T-helper 2 cell (primary cell): ENCODE measurements at places on chromosomes 7 and 10.

GRCh38 chr10:45456233-45456632 is 82.2 kb downstream of the ALOX5 start:
- DNase-seq, result no peak

DNA sequence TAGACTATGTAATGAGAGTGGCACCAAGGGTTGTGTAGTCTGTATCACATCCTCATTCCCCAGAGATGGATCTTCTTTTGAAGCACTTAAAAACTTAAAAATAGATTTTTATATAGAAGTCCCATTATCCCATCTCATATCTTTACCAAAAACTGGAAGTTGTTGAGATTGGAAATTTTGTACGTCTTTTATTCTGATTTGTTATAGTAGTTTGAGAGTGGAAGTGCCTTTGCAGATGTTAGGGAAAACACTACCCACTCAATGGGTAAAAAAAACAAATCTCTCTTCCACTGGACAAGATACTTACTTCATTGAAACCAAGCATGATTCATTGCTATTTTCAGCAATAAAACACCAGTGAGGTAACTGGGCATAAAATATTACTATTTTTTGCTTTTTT is 184.4 kb downstream of the MACC1 start:
- DNase-seq, result no peak

DNA sequence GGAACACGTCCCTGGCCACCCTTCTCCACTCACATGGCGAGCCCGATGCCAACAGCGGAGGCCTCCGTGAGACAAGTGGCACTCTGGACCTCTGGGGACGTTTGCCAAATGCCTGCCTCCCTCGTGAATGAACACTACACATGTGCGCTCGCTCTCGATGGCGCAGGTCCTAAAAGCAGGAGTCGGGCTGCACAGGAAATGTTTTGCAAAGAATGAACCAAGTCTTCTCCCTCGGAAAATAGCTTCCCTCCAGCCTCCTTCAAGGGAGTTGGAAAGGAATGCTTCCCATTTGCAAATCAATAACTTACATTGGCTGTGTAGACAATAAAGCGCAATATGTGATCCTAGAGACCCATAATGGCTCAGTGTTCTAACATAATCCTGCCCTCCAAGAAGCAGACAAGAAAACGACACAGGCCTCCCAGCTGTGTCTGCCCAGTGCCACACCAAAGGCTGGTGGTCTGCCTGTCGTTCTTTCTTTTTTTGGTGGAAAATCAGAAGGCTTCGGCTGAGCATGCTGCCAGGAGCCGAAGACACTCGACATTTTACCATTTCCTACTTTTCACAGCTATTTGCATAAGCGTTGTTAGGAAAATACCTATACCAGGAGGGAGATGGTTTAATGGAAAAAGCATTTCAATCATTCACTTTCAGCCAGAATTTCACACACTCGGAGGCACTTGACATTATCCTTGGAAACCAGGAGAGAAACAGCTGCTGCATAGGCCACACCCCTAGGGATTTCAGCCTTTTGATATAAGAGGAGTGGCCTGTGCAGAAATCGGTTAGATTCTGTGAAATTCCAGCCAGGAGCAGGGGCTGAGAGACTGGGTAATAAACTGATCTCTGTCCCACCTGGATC is 38.4 kb downstream of the ATXN7L1 start:
- no peak for DNase-seq

DNA sequence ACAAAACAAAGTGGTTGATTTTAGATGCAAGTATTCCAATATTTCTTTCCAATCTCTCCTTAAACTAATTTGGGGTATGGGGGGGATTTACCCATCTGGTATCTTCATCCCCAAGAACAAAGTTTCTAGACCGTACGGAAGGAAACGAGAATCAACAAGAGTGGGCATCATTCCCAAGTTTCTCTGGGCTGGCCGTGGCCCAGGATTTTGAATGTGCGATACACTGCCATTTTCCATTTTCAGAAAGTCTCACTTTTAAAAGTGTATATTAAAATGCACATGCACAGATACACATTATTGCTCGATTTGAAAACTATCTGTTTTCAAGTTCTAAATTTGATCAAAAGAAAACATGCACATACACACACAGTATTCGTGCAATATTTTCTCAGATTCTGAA is 234.5 kb downstream of the CHCHD3 start:
- DNase-seq, result no peak

- no peak for DNase-seq
These were observed 49.4 kb downstream of the GRID2IP start for GRCh38 chr7:6501586-6502564.

DNA sequence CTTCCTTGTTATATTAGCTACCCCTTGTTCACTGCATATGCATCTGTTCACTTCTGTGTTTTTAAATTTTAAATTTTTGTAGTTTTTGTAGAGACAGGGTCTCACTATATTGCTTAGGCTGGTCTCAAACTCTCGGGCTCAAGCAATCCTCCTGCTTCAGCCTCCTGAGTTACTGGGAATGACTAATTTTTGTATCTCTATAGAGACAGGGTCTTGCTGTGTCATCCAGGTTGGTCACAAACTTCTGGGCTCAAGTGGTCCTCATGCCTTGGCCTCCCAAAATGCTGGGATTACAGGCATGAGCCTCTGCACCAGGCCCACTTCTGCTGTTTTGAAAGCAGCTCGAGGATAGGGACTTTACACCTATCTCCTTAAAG is 64.6 kb downstream of the PRTFDC1 start:
- DNase-seq, result no peak

- no peak for DNase-seq
These were observed 2.0 kb upstream of the WBP1L start for GRCh38 chr10:102741726-102742237.

DNA sequence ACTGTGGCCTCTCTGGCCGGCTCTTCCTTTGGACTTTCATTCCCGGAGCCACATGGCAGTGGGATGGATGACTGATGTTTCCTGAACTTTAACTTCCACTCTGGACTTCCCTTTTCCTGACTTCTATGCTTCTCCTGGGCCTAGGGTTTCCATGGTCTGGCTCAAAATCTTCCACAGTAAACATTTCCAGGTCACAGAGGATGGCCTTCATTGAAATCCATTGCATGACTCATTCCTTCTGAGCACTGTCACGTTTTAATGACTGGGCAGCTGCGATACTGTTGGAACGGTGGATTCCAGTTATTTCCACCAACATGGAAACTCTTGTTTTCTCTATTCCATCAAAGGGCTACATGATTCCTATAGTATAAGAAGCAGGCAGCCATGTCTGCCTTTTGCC is 24.4 kb upstream of the ZNF273 start:
- DNase-seq, result no peak

DNA sequence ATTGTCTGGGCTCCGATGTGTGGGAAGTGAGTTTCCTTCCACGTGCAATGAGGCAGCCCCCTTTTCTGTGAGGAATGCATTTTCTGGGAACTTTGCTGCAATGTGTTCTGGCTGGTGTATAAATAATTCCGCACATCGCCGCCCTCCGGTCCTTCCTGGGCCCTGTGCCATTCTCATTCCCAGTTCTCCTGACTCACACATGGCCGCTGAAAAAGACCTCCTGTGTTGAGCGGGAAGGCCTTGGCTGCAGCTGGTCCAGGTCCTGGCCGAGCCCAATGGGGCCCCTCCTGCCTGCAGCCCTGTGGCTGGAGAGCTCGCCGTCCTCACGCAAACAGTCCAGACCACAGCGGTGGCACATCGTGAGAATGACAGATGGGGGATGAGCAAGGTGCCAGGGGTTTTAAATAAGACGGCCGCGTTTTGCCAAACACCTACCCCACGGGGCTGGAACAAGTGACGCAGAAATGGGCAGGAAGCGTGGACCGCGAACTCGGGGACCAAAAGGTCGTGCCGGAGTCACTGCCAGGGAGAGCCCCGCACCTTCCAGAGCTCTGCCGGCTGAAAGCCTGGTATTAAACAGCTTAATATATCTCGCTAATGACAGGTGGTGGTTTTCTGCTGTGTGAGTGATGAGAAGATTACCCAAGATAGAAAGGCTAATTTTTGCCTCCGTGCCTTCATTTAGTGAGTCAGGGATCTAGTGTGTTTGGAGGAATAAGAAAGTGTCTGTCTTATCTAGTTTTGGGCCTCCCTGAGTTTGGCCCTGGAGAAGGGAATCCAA is 37.0 kb downstream of the FAM20C start:
- DNase-seq, result no peak

- DNase-seq, result no peak
These were observed 60.7 kb upstream of the TMEM72 start for GRCh38 chr10:44850356-44850934.

DNA sequence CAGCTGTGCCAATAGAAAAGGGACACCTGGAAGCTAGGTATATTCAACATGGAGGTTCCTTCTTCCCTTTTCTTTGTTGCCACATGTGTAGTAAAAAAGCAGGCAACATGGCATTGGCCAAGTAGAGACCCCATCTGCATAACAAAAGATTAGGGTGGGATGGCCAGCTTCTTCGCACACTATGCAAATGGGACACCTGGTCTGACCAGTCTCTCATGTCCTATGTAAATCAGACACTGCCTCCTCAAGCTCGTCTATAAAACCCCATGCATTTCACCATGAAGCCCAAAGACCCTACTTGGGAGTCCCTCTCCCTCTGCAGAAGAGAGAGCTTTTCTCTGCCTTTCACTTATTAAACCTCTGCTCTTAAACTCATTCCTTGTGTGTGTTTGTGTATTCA is 53.9 kb downstream of the MYL10 start:
- DNase-seq, result no peak

DNA sequence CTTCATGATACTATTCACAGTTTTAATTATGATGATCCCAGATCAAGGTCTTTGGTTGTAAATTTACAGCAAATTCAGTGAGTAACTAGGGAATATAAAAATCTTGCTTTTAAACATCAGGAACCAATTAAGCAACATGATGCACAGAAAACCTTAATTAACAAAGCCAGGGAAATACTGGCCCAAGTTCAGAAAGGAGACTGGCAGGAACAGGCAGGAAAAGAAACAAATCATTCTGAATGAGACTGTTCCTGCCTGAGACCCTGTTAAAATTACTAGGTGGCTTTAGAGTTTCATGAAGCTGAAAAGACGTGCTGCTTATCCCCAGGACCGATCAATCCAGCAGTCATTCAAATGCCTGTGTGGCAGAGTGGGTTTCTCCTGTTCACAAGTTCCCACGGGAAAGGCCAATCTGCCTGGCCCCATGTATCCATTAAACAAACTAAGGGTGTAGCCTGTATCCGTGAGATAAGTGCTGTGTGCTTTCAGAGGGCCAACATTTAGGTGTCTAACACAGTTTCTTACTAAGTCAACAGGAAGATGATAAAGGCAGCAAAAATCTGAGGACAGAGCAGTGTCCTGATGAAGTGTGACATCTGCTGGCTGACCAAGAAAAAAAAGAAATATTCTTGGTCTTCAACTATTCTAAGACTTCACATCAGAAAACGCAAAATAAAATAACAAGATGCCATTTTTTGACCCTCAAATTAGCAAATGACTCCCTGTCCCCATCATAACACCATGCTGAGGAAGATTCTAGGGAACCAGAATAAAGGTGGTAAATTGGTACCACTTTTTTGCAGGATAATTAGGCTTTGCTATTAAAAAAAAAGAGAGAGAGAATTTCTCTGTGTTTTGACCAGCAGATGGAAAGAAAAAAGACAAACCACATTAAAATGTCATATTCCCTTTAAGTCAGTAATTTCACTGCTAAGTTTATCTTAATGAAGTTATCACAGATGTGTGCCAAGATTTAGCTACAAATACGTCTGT is 34.2 kb downstream of the PUS7 start:
- DNase-seq, result no peak

GRCh38 chr10:21372651-21373410 is 152.7 kb downstream of the SKIDA1 start:
- DNase-seq, result peak; percentile 1

GRCh38 chr10:87918254-87918859 is 54.9 kb downstream of the PTEN start:
- DNase-seq, result no peak

DNA sequence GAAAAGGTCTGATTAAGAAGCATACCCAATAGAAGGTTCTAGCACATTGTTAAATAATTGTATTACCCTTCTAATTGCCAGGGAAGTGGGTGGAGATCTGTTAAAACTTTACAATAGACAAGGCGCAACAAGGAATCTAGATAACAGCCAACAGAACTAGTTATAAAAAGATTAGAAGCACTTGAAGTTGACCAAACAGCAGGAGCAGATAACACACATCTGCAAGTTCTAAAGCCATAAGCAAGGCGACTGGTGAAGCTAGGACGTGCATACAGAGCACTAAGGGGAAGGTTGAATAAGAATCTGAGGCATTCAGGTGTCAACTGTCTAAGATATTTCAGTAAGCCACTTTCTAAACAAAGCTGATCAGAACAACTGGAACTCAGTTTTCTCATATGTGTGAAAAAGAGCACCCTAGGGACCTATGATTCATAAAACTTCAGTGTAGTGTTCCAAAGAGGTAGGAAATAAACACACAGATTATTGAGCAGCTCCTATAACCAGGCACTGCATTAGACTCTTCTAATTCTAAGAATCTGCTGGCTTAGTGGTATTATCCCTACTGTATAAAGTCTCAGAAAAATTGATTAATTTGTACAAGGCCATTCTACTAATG is 111.2 kb downstream of the SAMD9 start:
- no peak for DNase-seq

DNA sequence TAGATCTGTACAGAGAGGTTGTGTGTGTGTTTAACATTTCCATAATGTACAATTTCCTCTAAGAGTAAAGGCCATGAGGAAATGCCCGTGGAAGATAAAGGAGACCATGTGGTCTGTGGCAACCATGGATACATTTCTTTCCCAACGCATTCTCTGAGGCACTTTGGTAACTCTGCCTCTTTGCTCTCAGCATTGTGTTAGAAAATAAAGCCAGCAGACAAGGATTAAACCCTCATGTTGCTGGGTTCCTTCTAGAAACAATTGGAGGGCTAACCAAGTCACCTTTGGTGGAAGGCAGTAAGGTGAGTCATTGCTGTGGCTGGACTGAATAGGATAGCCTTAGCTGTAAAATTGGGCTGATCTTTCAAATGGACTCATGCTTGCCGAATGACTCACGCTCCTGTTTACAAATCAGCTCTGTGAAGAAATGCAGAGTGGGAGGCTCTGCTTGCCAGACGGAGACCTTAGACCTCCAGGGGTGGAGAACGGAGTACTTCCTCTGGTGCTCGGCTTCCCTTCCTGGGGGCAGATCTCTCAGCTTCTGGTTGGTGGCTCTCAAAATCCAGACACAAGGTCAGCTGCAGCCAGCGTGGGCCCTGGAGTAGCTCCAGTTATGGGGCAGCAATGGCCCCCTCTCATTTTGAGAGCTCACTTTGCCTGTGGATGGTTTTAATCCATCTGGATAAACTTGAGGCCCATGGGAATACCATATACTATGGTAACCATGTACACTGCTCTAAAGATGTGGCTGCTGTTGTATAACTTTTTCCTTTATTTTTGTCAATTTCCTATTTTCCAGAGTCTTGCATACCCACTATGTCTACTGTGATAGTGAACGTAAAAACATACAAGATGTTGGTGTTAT is 137.3 kb downstream of the TCF7L2 start:
- no peak for DNase-seq

DNA sequence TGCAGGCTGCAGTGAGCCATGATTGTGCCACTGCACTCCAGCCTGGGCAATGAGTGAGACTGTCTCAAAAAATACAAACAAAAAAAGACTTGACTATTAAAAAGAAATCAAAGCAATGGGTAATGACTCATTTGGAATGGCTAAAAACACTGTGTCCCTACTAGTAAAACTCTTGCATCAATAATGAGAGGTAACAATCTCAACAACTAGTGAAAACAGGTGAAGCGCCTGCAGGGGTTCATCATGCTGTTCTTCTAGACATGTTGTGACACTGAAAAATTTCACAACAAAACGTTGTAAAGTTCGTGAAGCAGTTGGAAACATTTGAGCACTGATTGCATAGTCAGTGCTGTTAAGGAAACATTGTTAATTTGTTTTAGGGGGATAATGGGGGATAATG is 26.9 kb upstream of the SLC29A4 start:
- no peak for DNase-seq

GRCh38 chr7:38448584-38449234 is 175.3 kb upstream of the TARP start:
- DNase-seq, result no peak
